ENCODE measurements at places on chromosomes 6 and 20.

- DNase-seq = no peak
Observed at GRCh38 chr6:47238456-47238995, 71.2 kb downstream of the TNFRSF21 start.

- DNase-seq = no peak
Observed at GRCh38 chr6:35543459-35544193, 30.9 kb upstream of the TULP1 start.

DNA sequence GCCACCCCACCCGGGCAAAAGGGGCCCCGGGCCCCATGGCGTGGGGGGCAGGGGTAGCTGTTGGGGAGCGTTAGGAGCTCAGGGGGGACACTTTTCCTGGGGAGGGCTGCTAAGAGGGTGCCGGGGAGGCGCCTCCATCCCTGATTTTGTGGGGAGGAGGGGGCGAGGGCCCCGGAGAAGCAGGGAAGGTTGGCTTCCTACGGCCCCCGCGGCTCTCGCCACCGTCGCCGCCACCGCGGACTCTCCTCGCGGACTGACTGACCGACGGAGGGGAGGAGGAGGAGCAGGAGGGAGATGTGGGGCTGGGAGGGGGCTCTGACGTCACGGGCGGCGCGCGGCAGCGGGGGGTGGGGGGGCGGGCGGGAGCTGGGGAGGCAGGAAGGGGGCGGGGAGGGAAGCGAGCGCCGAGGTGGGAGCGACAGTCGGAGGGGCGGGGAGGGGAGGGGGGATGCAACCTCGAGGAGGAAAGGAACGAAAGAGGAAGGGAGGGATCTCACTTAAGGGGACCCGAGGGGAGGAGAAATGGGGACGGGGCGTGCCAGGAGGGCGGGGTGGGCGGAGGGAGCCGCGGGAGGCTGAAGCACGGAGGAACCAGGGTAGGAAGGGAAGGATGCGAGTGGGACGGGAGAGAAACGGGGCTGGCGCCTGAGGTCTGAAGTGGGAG lies 5.1 kb downstream of the GABBR1 start:
- DNase-seq = no peak

GRCh38 chr20:32116079-32116521 lies 6.6 kb downstream of the TM9SF4 start:
- DNase-seq = no peak

- no peak for DNase-seq
Observed at GRCh38 chr6:147564556-147564955, 56.1 kb downstream of the SAMD5 start.

DNA sequence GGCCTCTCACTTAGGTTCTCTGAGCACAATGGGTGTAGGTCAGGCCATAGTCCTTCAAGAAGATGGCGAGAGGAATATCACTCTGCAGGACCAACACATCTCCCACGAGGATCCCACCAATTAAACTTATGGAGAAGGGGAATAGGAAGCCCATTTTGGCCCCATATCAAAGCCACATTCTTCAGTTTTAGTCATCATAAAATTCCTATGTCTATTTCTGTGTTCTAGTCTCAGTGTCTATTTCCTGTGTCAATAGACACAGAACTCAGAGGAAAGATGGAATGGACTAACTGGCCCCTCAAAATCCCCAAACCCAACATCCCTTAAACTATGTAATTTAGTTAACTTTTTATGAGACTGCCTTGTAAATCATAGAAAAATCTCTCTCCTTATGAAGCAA lies 216.8 kb downstream of the HACE1 start:
- no peak for DNase-seq

- no peak for DNase-seq
Observed at GRCh38 chr20:9981829-9982228, 53.0 kb upstream of the ANKEF1 start.

DNA sequence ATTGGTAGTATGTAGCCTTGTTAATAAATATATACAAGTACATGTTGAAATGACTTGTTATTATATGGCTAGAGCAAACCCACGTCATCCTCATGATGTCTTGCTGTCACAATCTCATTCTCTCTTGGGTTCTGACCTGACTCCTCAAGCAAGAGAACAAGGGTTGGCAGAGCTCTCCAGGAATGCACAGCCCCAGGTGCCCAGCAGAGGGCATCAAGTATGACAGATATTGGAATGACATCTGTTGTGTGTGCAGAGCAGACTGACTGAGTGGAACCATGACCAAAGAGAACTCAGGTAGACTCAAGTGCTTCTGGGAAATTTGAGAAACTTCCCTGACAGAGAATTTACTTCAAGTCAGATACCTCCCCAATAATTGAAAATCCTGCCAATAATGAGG lies 90.6 kb downstream of the PAX1 start:
- DNase-seq = no peak

- DNase-seq = no peak
Observed at GRCh38 chr6:75748743-75749538, at the start of gene MYO6. Gene MYO6 (plus strand): TSS chr6:75749239. CDS start chr6:75817548, 68,309 bp downstream.

DNA sequence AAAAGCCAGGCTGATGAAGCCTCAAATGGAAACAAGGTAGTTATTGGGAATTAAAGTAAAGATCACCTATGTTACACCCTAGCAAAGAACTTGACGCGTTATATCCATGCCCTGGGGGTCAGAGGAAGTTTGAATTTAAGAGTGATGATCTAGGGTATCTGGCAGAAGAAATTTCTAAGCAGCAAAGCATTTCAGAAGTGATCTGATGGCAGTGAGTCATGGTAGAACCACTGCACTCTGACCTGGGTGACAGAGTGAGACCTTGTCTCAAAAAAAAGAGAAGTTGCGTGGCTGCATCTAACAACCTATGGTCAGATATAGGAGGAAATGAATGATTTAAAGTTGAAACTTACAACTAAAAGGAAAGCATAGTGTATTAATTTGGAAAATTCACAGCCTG lies 45.2 kb downstream of the SCP2D1 start:
- no peak for DNase-seq

- no peak for DNase-seq
Observed at GRCh38 chr20:3759316-3759823, 8.2 kb downstream of the ADISSP start.

DNA sequence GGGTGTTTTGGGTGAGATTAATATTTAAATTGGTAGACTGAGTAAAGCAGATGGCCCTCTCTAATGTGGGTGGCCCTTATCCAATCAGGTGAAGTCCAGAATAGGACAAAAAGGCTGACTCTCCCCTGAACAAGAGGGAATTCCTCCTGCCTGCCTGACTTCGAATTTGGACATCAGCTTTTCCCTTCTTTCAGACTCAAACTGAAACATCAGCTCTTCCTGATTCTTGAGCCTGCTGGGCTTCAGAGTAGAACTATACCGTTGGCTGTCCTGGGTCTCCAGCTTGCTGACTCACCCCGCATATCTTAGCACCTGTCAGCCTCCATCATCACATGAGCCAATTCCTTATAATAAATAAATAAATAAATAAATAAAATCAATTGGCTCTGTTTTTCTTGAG lies 15.0 kb upstream of the TGM6 start:
- DNase-seq = no peak

- no peak for DNase-seq
Observed at GRCh38 chr20:10735195-10735949, 61.6 kb upstream of the JAG1 start.

DNA sequence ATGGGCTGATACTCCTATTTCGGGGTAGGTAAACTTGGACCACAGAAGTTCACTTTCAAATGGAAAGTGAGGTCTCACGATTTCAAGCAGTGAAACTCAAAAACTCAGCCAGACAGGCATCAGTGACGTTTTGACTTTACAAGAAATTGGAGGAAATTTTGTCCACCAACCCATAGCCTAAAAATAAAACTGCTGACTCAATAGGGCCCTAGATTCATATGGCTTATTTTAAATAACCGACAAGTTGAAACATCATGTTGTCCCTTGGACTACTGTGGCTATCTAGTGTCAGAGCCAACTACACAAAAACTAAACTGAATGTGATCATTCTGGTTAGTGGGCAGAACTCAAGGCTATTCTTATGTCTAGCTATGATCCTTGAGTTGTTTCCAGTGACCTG lies 486.3 kb downstream of the GRIK2 start:
- DNase-seq = no peak

GRCh38 chr20:3783068-3783489 lies 1.8 kb upstream of the SPEF1 start:
- DNase-seq = no peak

- no peak for DNase-seq
Observed at GRCh38 chr6:134937426-134937825, 12.5 kb downstream of the ALDH8A1 start.

- no peak for DNase-seq
Observed at GRCh38 chr6:137910424-137910834, 43.4 kb downstream of the TNFAIP3 start.

DNA sequence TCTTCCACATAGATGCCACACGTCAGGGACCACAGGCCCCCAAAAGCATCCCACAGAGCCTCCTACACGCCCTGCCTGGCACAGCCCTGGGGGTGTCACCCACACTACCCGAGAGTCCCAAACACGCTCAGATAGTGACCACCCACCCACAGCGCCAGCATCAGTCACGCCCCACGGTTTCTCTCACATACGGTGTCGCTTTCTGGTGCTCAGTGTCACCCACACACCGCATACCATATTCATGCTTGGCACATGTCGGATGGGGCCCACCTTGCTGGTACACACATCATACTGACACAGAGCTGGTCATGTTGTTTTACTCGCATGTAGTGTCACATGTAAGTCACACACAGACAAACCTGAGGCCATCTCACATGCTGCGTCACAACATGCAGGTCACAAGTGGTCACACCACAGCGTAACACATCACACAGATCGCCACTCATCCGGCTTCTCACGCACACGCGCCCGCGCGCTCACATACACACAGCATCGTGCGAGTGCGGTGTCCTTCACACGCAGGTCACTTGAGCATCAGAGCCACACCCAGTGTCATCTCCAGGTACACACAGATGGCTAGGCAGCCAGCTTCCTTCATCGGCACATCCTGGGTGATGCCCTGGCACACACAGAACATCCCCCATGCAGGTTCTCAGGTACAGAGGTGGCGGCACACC lies 3.4 kb downstream of the TEAD3 start:
- DNase-seq = no peak

DNA sequence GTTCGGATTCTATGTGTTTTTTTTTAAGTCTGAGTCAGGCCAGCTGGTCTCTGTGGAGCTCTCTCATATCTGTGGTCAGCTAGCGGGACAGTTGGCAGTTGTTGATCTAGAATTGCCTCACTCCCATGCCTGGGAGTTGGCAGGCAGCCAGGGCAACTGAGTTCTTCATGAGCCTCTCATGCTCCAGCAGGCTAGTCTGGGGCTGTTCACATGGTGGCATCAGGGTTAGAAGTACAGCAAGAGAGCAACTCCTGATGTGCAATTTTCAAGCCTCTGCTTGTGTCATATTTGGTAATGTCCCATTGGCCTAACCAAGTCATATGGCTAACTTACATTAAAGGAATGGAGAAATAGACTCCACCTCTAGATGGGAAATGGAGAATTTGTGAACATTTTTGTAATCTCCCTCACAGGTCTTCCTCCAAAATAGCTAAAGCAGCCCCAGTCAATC lies 6.7 kb upstream of the IFT52 start:
- no peak for DNase-seq

DNA sequence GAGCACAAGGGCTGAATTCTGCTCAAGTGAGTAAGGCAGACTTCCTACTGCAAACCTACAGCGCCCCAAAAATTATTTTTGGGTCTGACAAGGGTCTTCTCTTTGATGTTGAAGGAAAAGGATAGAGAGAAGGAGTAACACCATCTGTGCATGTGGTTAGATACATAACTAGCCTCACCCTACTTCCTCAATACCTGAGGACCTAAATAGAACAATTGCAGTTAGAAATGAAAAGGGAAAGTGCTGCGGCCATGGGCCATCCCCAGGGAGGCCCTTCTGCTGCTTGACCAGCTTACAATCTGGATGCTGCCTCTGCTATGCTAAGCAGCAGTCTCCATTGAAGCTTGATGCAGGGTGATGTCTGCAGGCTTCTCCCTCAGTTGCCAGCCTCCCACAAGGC lies 63.2 kb upstream of the ARMH2 start:
- no peak for DNase-seq

DNA sequence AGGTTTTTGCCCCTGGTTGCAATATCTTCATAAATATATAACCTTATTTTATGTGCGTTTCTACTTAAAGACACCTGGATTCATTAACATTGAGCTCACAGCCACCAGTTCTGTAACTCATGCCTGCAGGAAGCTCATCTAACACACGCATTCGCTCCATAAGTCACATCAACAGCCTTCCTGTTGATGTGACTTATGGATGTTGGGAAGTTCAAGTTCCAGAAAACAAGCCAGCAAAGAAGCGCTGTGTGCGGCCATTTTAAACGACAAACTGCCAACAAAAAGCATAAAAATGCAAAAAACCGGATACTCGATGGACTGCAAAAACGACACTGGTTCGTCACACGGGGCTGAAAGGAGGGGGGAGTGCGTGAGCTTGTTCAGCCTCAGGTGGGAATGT lies 77.9 kb upstream of the NFATC2 start:
- DNase-seq = no peak

- DNase-seq = no peak
Observed at GRCh38 chr6:32622545-32623401, 14.4 kb upstream of the HLA-DQA1 start.

GRCh38 chr20:25273541-25274358 lies 25.9 kb downstream of the PYGB start:
- DNase-seq = no peak

GRCh38 chr6:123928529-123928928 lies 124.9 kb downstream of the NKAIN2 start:
- DNase-seq = no peak

DNA sequence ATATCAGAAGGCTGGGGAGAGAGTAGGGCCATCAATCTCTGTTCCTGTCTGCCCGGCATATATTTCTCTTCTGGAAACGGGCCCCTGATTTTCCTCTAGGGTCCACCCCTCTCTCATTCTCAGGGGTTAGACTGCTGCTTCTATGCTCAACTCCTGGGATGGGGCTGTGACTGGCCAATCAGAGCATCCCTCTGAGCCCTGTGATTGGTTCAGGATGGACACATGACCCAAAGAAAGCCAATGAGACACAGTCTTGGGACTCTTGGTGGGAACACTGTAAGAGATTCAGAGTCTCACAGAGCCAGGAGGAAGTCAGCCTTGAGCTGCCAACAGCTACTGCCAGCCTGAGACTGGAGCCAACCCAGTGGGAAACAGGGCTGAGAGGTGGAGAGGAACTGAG lies 31.0 kb upstream of the KCNB1 start:
- DNase-seq = no peak

- DNase-seq = no peak
Observed at GRCh38 chr20:6685181-6685582, 82.3 kb upstream of the BMP2 start.

- DNase-seq = no peak
Observed at GRCh38 chr20:22924949-22925612, 110.0 kb upstream of the SSTR4 start.

- DNase-seq = no peak
Observed at GRCh38 chr20:40714109-40714508, 25.1 kb upstream of the MAFB start.

GRCh38 chr6:157323255-157323965 lies at the start of gene TMEM242:
Gene TMEM242 (minus strand): TSS chr6:157323519. CDS start chr6:157323499, 20 bp downstream.
- DNase-seq = no peak

DNA sequence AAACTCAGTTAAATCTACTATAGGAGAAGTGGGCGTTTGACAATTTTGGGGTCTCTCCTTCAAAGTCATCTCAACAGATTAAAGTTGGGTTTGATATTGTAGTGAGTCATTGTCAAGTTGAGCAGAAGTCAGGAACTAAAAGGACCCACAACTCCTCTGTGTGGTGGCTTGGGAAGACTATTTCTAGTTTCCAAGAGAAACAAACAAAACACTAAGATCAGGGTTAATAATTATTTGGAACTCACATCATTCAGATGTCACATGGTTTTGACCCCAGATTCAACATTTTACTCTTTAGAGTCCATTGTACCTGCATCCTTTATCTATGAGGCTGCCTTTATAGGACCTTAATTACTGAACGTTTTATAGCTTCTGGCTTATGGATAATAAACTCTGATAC lies 45.3 kb upstream of the TINAG start:
- DNase-seq = no peak

GRCh38 chr6:155090166-155090565 lies 95.1 kb downstream of the TIAM2 start:
- no peak for DNase-seq

All from NCI-H2107 (cell line).